ENCODE measurements at places on chromosomes 5 and 9.

DNA sequence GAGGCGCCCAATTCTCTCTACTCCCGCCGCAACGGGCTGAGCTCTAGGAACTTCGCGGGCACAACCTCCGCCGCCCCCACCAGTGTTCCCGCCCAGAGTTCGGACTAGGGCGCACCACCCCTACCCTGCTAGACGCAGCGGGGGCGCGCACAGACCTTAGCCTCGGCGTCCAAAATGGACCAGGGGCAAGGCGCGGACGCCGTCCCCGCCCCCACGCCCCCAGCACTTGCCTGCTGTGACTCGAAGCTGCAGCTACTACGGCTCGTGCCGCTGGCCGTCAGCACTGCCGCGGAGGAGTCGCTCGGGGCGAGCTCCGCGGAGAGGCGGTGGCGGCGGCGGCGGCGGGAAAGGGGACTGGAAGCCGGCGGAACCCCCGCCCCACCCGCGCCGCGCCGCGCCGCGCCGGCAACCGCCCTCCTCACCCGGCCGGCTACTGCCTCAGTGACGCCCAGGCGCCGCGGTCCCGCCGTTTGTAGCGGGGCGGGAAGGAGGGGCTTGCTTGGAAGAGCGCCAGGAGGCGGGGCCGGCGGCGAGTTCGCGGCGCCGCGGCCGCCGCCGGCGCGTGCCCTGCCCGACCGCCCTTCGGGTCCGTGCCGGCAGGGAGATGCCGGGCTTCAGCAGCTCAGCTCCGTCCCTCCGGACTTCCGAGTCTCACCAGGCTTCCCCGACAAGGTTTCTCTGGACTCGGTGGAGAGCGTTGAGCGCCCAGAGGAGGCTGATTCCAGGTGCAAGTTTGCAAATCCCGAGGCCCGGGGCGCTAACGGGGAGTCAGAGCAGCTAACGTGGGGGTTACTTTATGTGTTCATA lies 4.5 kb downstream of the ELAVL2 start:
- no peak for DNase-seq

DNA sequence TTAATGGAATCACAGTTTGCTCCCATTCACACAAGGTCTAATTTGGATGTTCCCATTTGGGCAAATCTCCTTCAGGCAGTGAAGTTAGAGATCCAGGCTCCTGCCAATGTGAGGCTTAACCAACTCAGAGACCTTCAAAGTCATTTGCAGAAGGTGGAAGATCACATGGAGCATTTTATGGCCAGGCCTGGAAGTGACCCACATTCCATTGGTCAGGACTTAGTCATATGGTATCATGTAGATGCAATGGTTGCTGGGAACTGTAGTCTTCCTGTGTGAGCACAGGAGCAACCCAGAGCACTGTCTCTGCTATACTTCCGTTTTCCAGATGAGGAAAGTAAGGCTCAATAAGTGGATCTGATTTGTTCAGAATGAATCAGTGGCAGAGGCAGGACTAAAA lies 292.7 kb upstream of the SMARCA2 start:
- DNase-seq, result no peak

- no peak for DNase-seq
These were observed 208.7 kb downstream of the ARRDC3 start for GRCh38 chr5:91174396-91174795.

DNA sequence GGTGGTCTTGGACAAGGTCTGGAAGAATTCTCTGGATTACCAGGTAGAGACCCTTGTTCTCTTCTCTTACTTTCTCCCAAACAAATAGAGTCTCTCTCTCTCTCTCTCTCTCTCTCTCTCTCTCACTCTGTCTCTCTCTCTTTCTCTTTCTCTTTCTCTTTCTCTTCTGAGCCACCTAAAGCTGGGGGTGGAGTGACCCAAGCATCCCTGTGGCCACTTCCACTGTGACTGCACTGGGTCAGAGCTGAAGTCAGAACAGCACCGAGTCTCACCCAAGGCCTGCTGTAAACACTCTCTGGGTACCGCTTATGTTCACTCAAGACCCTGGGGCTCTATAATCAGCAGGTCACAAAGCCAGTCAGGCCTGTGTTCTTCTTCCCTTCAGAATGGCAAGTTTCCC lies 513.7 kb downstream of the EBF1 start:
- DNase-seq, result no peak

- DNase-seq, result no peak
These were observed 135.9 kb downstream of the GABRB2 start for GRCh38 chr5:161410640-161411039.

All from CD8-positive, alpha-beta memory T cell (primary cell).